ENCODE measurements at places on chromosomes 3 and 15.

- no peak for DNase-seq
Observed at GRCh38 chr3:187518616-187519015, 150.4 kb downstream of the RTP4 start.

DNA sequence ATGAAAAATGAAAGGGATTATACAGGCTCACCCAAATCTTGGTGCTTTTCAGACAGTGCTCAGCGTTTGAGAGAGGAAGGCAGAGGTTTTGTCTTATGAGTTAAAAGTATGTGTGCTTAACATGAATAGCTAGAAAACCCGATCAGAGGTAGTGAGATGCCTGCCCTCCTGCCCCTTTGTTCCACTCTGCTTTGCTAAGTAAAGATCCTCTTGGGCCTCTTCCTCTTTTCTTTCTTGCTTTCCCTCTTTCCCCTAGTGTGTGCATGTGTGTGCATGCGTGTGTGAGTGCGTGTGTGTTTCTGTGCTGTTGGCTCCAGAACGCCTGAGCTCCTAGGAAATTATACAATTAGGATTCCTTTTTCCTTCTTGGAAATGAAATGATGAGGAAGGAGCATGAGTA, 261.3 kb upstream of the NR2E3 start:
- DNase-seq, result no peak

DNA sequence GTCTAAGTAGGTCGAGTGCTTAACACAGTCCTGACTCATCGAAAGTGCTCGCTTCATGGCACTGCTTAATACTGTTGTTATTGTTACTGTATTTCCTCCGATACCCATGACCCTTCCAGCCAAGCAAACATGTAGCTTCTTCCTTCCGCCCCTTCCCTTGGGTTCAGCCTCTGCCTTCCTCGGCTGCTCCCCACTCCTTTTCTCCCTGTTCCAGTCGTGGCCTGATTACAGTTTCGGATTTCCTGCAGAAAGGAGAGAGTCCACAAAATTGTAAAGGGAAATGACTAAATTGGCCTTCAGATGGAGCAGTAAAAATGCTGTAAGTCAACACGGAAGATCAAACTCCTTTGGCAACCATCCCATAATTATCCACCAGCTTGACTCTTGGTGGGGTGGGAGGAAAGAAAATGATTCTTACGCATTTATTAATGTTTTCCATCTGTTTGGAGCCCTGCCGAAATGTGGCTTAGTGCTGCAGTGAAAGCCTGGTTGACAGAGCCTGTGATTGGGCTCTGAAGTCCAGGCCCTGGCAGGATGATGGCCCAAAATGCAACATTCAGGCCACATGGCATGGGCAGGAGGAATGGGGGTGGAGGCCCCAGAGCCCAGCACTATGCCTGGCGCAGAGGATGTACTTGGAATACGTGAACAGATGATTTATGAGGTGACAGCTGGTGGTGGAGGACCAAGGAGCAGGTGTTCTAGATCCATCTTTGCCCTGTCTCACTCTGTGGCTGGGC, 37.6 kb downstream of the FAM3D start:
- peak; percentile 99 for DNase-seq

- no peak for DNase-seq
Observed at GRCh38 chr3:15572138-15572537, 29.2 kb downstream of the HACL1 start.

DNA sequence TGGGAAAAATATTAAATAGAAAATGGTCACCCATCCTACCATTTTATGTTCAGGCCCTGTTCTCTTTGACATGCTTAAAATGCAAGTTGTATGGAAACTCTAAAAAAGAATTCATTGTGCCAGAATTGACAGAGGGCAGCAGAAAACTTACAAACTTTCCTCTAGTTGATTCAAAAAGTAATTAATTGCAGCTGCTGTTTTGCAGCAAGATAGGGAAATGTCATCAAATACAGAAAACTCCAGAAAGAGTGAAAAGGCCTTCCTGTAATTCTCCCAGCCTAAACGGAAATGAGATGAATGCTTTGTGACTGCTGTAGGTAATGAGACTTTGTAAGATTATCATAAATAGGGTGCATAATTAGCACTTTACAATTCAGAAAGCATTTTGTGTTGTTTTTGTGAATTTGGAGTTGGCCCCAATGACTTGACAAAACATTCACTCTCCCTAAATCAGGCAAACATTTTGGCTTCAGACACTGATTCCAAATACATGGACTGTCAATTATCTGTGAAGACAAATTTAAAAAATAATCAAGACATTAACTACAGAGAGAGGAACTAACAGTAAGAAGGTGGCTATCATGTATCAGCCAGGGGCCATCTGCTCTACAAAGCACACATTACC, 861.8 kb downstream of the SQOR start:
- no peak for DNase-seq

- peak; percentile 71 for DNase-seq
Observed at GRCh38 chr3:168071591-168072322, 24.0 kb downstream of the GOLIM4 start.

GRCh38 chr3:113096188-113096892, 105.6 kb downstream of the GTPBP8 start:
- peak; percentile 54 for DNase-seq

DNA sequence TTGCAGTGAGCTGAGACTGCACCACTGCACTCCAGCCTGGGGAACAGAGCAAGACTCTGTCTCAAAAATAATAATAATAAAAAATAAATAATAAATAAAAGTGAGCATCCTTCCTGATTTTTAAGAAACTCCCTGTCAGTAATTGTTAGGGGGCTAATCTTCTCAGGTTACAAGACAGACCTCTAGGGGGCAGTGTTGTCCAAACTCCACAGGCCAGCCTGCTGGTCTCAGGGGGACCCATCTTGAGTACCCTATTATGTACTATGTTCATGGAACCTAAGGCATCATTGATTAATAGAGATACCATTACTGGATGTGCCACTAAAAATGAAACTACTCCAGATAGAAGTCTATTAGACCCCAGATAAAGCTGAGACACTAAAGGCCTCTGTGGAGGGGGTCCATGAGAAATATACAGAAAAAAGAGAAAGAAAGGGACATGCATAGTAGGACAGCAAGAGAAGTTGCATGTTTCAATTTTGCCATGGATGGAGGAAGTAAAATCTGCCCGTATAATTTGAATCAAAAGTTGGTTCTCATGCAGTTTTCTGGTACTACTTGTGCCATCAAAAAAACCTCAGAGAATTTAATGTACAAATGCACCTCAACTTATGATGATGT, 85.5 kb upstream of the CDV3 start:
- peak; percentile 61 for DNase-seq

Data from fibroblast of the aortic adventitia (primary cell).